ENCODE measurements at places on chromosomes 2 and 18.

DNA sequence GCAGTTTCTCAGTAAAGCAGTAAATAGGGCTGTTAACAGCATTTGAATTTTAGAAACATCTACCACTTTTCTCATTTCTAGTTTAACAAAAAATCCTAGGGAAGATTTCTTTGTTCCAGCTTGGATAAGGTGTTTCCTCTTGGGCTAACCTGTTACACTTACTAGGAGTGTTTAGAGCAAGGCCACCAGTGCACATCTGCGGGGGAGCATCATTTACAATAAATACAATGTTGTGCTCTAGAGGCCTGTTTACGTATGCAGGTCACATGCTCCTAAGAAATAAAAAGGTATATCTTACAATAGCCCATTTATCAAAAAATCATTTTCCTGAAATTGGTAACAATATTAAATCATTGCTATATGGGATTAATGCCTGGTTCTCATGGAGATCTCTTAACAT lies 8.1 kb downstream of the ZNF638 start:
- no peak for DNase-seq

DNA sequence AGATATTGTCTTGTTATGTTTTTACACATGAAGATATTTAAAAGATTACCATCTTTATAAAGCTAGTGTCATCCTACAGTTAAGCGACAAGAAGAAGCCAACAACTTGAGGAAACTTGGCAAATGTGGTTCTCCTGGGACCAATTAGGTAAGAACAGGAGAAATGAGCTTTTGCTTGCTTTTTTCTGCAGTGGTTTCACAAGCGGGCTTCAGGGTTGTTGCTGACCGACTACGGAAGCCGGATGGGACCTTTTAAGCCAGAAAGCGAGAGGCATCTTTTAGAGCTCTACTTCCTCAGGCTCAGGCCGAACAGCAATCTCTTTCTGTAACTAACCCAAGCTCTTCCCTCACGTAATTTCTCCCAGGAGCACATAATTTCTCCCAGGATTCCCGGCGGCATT lies 256.5 kb downstream of the CNTNAP5 start:
- DNase-seq = no peak

GRCh38 chr2:71530641-71531332 lies 77.4 kb downstream of the DYSF start:
- peak; percentile 30 for DNase-seq

- DNase-seq = no peak
Observed at GRCh38 chr2:238032755-238033337, 28.0 kb upstream of the SCLY start.

- DNase-seq = no peak
Observed at GRCh38 chr2:177235855-177236437, 23.4 kb downstream of the HNRNPA3 start.

GRCh38 chr2:101802329-101802728 lies 104.8 kb downstream of the MAP4K4 start:
- no peak for DNase-seq

GRCh38 chr2:217828336-217828735 lies 174.5 kb downstream of the TNS1 start:
- no peak for DNase-seq

DNA sequence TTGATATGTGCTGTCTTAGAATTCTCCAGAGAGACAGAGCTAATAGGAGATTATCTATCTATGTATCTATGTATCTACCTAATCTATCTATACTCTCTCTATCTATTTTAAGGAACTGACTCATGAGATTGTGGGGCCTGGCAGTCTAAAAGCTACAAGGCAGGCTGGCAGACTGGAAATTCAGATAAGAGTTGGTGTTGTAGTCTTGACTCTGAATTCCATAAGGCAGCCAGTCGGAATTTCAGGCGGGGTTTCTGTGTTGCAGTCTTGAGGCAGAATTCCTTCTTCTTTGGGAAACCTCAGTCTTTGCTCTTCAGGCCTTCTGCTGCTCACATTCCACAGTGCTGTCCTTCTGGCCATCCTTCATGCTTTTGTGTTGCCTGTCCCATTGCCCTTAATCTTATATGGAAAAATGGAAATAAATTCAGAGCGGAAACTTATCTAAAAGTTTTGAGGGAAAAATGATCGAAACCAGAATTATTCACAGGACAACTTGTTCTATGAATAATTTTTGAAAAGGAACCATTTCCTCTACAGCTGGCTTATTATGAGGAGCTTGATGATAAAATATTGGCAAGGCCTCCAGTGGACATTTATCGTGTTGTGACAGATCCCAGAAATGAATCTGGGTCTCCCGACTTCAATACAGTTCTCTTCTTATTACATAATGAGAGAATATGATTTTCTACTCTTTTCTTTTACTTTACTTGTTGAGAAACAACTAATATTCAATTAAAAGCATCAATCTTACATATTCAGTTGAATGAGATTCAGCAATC lies 10.8 kb downstream of the IL1RL1 start:
- DNase-seq = no peak

DNA sequence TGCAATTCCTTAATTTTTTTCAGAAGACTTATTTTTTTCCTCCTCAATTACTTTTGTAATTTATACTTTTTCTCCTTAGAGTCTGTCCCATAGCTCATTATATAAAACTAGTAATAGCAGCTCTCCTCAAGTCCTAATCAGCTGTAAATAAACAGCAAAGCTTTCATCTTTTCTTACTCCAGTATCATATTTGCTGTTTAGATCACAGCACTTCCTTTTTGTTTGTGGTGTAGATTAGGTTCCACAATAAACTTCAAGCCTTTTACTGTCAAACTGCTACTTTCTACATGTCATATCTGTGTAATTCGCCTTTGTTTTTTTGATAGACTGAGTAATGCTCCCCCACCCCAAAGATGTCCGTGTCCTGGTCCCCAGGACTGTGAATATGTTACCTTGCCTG lies 25.5 kb downstream of the GCG start:
- DNase-seq = no peak

GRCh38 chr18:47397671-47398319 lies 146.3 kb upstream of the SKOR2 start:
- DNase-seq = no peak

DNA sequence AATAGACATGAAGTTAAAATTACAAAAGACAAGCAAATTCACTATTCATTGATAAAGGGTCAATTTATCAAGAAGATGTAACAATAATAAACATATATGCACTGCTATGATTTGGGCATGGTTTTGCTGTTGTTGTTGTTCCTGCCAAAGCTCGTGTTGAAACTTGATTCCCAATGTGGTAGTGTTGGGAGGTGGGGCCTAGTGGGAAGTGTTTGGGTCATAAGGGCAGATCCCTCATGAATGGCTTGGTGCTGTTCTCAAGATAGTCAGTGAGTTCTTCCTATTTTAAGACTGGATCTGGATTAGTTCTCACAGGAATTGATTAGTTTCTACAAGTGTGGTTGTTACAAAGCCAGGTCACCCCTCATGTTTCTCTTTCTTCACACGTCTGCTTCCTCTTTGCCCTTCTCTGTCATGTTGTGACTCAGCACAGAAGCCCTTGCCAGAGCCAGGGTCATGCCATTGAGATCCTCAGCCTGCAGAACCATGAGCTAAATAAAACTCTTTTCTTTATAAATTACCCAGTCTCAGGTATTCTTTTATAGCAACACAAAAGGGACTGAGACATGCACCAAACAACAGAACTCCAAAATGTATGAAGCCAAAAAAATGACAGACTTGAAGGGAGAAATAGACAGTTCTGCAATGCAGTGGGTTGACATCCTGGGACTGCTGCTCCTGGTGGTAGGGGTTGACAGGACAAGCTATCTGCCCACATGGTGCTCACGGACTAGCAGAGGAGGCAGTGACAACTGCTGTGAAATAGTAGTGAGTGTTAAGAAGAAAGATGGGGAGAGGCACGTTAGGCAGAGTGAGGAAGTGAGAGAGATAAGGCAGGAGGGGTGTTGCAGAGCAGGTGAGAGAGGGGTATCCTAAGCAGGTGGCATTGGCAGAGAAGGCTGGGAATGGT lies 18.6 kb upstream of the SKA1 start:
- no peak for DNase-seq

GRCh38 chr2:224027070-224027469 lies 12.0 kb downstream of the SERPINE2 start:
- DNase-seq = no peak

- no peak for DNase-seq
Observed at GRCh38 chr18:75654851-75655751, 227.6 kb upstream of the SMIM21 start.

DNA sequence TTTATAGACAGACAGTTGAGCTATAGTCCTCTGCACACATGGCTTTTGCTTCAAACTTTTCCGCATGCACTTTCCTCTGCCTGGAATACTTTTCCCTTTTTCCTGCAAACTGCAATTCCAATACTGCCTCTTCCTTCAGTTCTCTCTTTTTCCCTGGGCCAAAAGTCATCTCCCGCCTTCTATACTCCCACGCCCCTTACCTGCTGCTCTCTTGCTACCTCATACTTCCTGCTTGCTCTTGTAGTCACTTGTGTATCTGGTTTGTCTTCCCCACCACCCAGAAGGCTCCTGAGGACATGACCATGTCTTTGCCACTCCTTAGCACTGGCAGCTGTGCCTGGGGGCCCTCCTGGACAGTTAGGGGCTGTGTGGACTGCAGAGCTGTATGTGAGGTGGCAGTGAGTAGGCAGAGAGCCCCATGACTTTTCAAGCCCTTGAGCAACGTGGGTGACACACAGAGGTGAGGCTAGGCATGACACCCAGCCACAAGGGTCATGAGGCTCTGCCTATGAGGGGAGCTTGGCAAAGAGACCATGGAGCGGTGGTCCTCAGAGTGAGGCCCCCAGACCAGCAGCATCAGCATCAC lies 23.2 kb downstream of the SPEG start:
- no peak for DNase-seq

- no peak for DNase-seq
Observed at GRCh38 chr18:42155024-42155423, 200.0 kb downstream of the PIK3C3 start.

GRCh38 chr2:18156002-18156401 lies 277.5 kb downstream of the KCNS3 start:
- no peak for DNase-seq

GRCh38 chr18:22020867-22021370 lies 148.5 kb upstream of the GATA6 start:
- DNase-seq = no peak

All from activated effector memory CD4-positive, alpha-beta T cell treated with anti-CD3 and anti-CD28 coated beads, Interleukin-2, amount 50 U/mL, for 16 hours (primary cell).